Body of pancreas (tissue), 4 donors: ENCODE measurements at places on chromosomes 5 and 9.

GRCh38 chr9:131274674-131275331 lies 1.5 kb downstream of the FAM78A start:
- no peak for DNase-seq

DNA sequence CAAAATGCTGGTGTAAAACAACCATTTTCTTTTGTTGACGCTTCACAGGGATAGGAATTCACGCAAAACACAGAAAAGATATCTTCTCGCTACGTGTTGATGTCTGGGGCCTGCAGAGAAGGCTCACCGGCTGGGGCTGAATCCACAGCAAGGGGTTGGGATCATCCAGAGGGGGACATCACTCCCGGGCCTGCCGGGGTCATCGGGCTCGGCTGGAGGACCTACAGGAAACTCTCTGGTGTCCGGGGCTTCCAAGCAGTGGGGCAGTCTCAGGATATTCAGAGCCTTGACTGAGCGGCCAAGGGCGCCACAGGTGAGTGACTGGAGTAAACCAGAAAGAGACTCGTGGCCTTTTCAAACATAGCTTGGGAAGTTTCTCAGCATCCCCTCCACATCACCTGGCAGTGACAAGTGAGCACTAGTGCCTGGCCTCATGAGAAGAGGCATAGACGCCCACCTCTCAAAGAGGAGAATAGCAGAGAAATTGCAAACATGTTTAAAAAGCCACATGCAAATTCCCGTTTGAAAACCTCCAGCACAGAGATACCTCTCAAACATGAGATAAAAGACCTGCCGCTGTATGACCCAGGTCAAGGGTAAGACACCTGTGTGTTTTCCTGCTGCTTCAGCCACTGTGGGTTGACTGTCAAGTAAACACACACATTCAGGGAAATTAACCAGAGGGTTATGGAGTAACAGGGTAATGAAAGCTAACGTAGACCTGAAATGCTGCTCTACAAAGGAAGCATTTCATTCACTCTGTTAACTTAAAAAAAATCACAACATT lies 50.8 kb upstream of the SIMC1 start:
- no peak for DNase-seq

- DNase-seq, result no peak
Observed at GRCh38 chr5:118249386-118249785, 739.0 kb downstream of the DTWD2 start.

- no peak for DNase-seq
Observed at GRCh38 chr9:87564791-87565241, 67.1 kb downstream of the DAPK1 start.

GRCh38 chr5:100667161-100667630 lies 132.0 kb downstream of the FAM174A start:
- DNase-seq, result no peak

DNA sequence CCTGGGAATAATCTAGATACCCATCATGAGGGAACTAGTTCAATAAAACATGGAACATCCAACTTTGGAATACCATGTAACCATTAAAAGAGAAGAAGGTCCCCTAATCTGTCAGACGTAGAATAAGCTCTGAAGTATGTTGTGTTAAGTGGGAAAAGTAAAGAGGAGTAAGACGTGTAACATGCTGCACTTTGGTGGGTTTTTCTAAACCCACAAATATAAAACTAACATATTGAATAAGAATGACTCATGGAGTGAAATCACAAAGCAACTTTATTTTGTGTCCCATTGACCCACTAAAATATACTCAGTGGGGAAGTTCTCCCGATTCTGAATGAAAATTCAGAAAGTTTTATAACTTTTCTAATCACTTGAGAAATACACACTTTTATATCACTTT lies 67.9 kb upstream of the PIK3R1 start:
- DNase-seq, result no peak

DNA sequence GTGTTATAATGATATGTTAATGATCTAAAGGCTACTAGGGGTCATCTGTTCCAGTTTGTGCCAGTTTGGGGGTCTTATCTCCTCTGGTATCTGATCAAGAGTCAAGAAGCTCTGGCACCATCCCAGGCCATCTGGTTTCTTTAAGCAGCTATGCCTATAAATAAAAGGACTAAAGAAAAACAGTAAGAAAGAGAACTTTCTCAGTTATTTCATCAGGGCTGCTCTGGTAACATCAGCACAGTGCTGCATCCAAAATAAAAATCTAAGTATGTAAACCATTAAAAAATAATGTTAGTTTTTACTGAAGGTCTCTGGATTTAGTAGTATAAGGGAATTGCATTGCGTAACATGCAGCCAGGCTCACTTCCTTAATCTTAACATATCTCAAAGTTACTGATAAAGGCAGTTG lies 185.0 kb downstream of the NR2F1-AS1 start:
- no peak for DNase-seq

DNA sequence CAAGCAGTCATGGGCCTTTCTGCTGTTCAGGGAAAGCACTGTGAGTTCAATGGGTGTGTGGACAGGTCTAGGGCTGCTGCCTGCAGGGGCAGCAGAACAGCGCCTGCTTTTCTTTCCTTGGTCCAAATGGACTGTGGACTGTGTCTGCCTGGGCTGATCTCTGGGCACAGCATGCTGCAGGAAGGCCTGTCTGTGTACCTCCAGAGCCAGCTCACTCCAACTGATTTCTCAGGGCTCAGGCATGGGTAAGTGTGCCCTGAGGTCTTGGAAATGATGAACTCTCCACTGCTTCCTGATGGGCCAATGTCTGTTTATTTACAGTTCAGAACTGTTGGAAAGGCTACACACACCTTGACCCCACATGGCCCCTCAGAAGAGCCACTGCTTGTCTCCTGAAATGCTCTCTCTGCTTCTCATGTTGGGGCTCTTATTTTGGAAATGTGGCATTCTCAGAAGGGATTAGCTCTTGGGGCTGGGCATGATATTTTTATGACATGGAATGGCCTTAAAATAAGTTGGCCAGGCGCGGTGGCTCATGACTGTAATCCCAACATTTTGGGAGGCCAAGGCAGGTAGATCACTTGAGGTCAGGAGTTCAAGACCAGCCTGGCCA lies 27.0 kb downstream of the SLC22A4 start:
- no peak for DNase-seq

DNA sequence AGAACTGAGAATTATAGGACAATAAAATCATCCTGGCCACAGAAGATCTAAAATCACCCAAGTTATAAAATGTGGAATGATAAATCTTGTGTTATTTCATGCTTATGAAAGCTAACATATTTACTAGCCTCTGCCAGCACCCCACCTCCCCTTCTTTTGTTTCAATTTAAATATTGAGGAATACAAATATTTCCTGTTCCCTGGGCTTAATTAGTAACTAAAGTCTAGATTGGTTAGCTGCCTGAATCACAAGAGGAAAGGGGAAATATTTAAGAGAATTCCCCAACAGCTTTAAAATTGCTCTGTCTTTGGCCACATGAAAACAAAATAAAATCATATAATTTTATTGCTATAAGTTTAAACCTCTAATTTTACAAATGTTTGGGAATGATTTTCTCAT lies 287.0 kb downstream of the PRELID2 start:
- no peak for DNase-seq

- DNase-seq, result no peak
Observed at GRCh38 chr5:104843822-104844221, 1281.2 kb upstream of the NUDT12 start.

DNA sequence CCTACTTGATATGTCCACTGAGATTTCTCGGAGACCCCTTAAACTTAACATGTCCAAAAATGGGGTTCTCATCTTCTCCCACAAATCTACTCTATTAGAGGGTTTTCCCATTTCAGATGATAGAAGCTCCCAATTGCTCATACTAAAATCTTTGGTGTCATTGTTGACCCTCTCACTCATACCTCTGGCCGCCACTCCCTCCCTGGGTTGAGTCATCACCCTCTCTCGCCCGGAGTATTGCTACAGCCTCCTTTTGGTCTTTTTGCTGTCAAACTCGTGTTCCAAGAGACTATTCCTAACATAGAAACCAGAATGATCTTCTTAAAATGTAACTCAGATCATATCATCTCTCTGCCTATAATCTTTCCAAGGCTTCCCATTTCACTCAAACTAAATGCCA lies 91.0 kb upstream of the GNAQ start:
- DNase-seq, result no peak

GRCh38 chr9:119257592-119257991 lies 111.6 kb downstream of the BRINP1 start:
- DNase-seq, result no peak

GRCh38 chr9:18441261-18441660 lies 32.7 kb upstream of the ADAMTSL1 start:
- DNase-seq, result no peak

DNA sequence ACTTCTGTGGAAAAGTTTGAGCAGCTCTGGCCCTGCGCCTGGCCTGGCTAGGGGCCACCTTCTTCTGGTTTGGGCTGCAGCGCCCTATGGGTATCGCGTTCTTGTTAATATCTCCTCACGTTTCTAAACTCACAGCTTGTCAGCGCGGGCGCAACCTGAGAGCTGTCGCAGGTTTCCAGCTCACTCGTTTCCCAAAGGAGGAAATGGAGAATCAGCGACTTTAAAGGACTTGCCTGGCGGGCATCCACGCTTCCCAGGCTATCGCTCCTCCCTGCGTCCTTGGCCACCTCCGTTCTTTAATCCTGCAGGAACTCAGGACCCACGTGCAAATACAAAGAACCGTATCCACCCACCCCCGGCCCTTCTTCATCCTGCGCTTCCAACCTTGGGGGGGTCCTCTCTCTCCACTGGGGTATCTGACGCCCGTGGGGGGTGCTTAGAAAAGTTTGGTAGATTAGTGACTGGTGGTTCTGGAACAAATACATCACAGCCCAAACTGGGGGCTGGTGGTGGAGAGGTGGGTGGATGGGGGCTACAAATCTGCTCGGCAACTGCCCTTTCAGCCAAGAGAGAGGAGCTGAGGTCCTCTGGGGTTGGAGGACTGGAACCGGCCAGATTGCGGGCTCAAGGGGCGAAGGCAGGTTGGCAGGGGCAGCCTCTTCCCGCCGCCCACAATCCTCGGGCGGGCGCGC lies 578 bp upstream of the PSAT1 start:
- peak; percentile 86 for DNase-seq

DNA sequence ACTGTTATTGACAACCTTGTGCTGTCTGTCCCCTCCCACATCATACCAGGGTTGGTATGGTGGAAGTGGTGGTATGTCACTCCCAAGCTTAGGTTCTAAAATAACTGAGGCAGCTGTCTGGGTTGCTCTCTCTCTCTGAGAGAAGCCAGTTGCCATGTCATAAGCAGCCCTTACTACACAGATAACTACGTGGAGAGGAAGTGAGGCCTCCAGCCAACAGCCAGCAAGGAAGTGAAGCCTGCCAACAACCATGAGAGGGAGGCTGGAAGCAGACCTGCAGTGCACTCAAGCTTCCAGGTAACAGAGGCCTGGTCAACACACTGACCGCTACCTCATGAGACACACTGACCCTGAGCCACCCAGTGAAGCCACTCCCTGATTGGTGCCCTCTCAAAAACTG lies 18.6 kb downstream of the CTNNAL1 start:
- DNase-seq, result peak; percentile 19
